Tongue (tissue), 3 donors: ENCODE measurements at places on chromosomes 13 and 19. TPM values are rescaled to one million over a fixed set of nuclear protein-coding genes. Genes with fewer than 3 reads are reported as not detected.

Gene INSL3
- not detected for total RNA-seq

Gene PVR
- total RNA-seq, result 69.0 TPM

Gene LRRC8E
- total RNA-seq, result 3.8 TPM

Gene SKA3
- total RNA-seq, result 7.0 TPM

Gene GAPDHS
- total RNA-seq, result not detected

Gene INTS6
- total RNA-seq, result 42.2 TPM

Gene PINLYP
- total RNA-seq, result 2.7 TPM

Gene CARM1
- 43.9 TPM for total RNA-seq

Gene MAST1
- total RNA-seq, result 0.92 TPM

Gene ZNF492
- 1.6 TPM for total RNA-seq

Gene CEACAM16
- not detected for total RNA-seq

Gene MYADM
- total RNA-seq, result 38.7 TPM

Gene KCTD4
- total RNA-seq, result not detected

Gene CFD
- 5.8 TPM for total RNA-seq

Gene AMER2
- 0.62 TPM for total RNA-seq

GRCh38 chr13:72218966-72219365 is 352.0 kb upstream of the DACH1 start:
- no peak for DNase-seq

DNA sequence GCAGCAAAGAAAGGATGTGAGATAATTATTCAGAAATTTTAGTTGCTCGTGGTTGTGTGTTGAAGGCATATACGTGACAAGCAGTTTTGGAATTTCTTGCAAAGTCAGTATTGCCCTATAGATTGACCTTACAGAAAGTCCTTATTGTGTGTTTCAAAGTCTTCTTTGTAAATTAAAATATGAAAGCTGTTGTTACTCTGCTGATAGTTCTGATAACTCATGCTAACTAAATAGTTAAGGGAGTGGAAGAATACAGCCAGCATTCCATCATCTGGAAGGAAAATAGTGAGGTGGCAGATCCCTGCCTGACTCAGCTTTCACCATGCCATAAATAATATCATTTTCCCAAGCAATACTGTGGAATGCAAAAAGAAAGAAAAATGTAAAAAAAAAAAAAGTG is 27.2 kb downstream of the WASF3 start:
- no peak for DNase-seq

GRCh38 chr13:95614641-95615245 is 29.8 kb downstream of the DZIP1 start:
- no peak for DNase-seq

GRCh38 chr13:92843549-92843948 is 383.1 kb upstream of the GPC6 start:
- peak; percentile 48 for DNase-seq

- DNase-seq, result no peak
These were observed 764.1 kb upstream of the SLITRK6 start for GRCh38 chr13:86563308-86563707.

GRCh38 chr13:112247471-112248405 is 128.4 kb upstream of the SPACA7 start:
- DNase-seq, result no peak

- no peak for DNase-seq
These were observed 73.0 kb upstream of the MAB21L1 start for GRCh38 chr13:35549481-35549880.

- DNase-seq, result peak; percentile 54
These were observed 59.4 kb upstream of the FARP1 start for GRCh38 chr13:98083507-98083906.

- DNase-seq, result no peak
These were observed 5.0 kb upstream of the ZIC5 start for GRCh38 chr13:99976575-99976974.

- DNase-seq, result no peak
These were observed 82.8 kb downstream of the ITGBL1 start for GRCh38 chr13:101535192-101535746.

- peak; percentile 18 for DNase-seq
These were observed 57.3 kb downstream of the IRS2 start for GRCh38 chr13:109728791-109729731.

- no peak for DNase-seq
These were observed 50.7 kb upstream of the DIAPH3 start for GRCh38 chr13:60214213-60215055.

DNA sequence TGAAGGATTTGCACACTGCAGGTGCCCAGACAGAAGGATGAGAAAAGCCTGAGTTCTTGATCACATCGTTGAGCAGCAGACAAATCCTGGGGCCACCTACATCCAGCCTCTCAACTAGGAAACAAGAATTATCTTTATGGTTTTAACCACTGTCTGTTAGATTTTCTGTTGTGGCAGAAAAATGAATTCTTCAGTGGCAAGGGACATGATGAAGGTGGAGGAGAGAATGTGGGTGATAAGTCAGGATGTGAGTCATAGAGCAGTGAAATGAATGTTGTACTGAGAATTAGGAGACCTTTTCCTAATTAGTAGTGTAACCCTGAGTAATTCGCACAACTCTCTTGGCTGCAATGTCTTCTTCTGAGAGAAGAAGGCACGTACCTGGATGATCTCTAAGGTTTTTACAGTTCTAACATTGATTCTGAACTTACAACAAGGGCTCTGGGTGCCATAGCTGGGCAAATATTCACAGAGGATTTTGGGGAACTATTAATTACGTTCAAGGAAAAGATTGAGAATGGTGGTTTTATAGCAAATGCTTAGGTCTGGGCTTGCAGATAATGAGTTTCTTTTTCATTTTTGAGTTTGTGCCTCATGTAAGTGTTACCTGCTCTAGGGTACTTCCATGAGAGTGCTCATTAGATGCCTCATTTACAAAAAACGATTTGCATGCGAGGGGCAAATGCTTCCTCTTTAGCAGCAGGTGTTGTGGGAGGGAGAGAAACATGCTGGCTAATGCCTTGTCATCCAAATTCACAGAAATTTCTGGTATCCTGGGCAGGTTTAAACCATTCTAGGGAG is 111.0 kb upstream of the KL start:
- DNase-seq, result no peak

GRCh38 chr19:35533822-35534392 is 651 bp downstream of the GAPDHS start:
- DNase-seq, result no peak

DNA sequence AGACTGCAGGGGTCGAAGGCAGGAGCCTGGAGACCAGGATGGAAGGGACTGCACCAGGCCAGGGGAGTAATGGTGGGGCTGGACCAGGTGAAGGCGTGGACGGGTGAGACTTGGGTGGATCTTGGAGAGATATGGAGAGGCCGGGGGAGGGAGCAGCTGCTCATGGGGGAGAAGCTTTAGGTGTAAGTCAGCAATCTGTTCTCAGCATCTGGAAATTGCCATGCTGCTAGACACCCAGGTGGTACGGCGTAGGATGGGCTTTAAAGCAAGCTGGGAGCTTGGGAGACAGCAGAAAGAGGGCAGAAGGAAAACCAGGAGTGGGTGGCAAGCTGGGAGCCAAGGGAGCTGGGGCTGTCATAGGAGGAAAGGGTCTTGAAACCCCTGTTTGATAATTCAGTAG is 3.0 kb downstream of the CERS4 start:
- DNase-seq, result no peak

- no peak for DNase-seq
These were observed 480.5 kb upstream of the SLITRK1 start for GRCh38 chr13:84362777-84363176.

- DNase-seq, result no peak
These were observed 64.3 kb downstream of the LRCH1 start for GRCh38 chr13:46617229-46617721.

DNA sequence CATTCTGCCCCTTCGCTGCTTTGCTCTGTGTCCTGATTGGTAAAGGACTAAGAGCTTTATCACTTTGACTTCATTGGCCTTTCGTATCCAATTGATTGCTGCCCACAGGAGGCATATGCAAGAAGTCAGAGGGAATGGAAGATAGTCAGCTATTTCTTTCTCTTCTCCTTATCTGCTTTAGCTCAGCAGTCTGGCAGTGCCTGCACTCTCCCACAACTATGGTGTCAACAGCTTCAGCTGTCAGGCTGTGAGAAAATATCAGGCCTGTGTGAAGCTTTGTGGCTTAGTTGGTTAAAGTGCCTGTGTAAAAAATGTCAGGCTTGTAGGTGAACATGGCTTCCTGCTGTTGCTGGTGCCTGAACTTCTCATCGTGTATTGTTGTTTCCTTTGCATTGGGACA is 243.0 kb downstream of the PCDH17 start:
- peak; percentile 5 for DNase-seq

- no peak for DNase-seq
These were observed 14.9 kb downstream of the TIMM13 start for GRCh38 chr19:2412449-2412848.

GRCh38 chr19:29188289-29189032 is 24.5 kb downstream of the UQCRFS1 start:
- peak; percentile 67 for DNase-seq

- no peak for DNase-seq
These were observed 422 bp upstream of the ZNF575 start for GRCh38 chr19:43532571-43532961.

DNA sequence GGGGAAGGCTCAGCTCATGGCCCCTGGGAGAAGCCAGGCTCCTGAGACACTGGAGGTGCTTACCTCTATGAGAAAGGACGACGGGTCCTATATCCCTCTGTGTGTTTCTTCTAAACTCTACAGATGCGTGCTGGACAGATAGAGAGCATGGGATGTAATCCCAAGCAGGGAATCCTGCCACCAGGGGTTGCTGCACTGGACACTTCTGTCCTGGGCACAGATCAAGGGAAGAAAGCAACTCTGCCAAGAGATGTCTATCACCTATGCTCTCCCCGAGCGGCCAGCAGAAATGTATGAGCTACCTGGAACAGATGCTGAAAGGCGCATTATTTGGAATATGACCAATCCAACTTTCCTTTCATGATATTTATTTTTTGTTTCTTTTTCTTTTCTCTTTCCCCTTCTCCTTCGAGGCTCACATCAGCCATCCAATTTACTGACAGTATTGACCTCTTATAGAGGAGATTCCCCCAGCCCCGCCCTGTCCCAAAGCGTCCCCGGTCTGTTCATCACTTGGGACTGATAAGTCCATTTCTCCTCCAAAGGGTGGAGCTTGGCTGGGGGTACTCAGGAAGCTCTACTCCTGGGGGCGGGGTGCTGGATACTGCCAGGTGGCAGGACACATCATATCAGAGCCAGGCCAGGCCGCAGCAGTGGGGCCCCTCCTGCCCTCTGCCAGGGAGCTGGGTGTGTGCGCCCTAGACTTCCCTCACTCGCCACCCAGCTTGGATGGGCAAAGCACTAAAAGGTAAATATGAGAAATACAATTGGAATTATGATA is 34.2 kb downstream of the TSHZ3 start:
- DNase-seq, result no peak

DNA sequence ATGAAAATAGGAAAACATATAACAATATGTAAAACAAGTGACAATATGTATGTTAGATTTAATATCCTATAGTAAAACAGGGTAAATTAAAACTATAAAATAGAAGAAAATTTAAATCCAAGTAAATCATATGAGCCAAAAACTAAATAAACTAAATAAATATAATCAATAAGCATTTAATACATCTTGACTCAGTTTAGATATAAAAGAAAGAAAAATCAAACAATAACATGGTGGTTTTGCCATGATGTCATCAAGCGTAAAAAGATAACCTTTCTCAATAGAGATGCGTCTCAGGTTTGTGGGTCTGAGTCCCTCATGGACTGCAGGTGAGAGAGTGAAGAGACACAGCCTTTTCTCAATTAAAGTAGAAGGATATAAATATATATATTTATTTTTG is 26.6 kb upstream of the ZNF331 start:
- DNase-seq, result no peak

DNA sequence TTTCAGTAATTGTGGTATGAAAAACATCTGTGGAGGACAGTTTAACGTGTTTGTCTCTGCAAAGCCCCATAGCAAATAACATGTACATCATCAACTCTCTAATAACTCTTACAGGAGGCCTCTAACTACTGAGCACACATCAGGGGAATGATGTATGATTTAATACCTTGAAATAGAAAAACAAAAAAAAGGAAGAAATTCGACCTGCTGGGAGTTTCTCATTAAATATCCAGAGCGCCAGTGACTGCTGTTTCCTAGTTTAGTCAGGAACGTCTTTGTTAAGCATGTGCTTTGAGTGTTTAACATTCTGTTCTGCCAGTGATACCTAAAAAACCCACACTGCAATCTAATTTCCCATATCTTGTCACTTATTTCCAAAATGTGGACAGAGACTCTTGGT is 235.4 kb downstream of the PCDH20 start:
- DNase-seq, result no peak

GRCh38 chr19:3367628-3368440 is 1.5 kb downstream of the NFIC start:
- DNase-seq, result no peak

- no peak for DNase-seq
These were observed 107.2 kb downstream of the RAB20 start for GRCh38 chr13:110454227-110454859.

- DNase-seq, result no peak
These were observed 703 bp downstream of the KLF16 start for GRCh38 chr19:1862424-1863327.

GRCh38 chr13:53152057-53152421 is 123.4 kb downstream of the OLFM4 start:
- DNase-seq, result no peak

GRCh38 chr13:98507282-98507797 is 69.6 kb downstream of the STK24 start:
- DNase-seq, result peak; percentile 80

GRCh38 chr19:12786952-12787351 is 4.3 kb upstream of the JUNB start:
- DNase-seq, result no peak

DNA sequence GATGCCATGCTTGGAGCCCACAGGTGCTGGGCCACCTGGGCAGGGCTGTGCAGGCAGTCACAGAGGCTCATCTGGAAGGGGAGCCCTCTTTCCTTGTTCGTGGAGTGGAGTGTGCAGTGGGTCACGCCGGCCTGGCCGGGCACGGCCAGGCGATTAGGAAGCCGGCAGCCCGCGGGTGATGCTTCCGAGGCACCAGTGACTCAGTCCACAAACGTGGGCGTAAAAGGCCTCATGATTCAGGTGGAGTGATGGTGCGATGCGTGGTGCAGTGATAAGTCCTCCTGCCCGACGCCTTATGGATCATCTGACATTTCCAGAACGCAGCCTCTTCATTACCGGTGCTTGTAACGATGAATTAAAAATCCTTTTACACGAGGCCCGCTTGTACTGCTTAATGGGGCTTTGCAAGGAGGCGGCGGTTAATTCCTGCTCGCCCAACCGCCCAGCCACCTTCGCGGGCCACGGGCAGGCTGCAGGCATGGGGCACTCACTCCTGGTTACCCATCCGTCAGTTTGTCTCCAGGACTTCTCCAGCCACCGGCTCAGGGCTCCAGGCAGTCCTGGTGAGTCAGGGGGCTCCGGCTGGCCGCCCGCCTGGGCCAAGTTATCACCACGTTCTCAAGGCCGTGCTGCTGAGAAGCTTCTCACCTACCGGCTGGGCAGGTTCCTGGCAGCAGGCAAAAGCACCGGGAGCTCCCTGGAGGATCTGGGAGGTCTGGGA is 172.4 kb downstream of the KDM4B start:
- DNase-seq, result no peak

- DNase-seq, result no peak
These were observed 877.2 kb upstream of the PCDH20 start for GRCh38 chr13:62292714-62293480.

GRCh38 chr19:53958168-53958571 is 4.6 kb upstream of the CACNG8 start:
- no peak for DNase-seq
